Amniotic epithelial cell (primary cell): ENCODE measurements at places on chromosomes 16 and 17.

- DNase-seq, result no peak
Measured at GRCh38 chr16:74950511-74950910, 34.4 kb downstream of the WDR59 start.

DNA sequence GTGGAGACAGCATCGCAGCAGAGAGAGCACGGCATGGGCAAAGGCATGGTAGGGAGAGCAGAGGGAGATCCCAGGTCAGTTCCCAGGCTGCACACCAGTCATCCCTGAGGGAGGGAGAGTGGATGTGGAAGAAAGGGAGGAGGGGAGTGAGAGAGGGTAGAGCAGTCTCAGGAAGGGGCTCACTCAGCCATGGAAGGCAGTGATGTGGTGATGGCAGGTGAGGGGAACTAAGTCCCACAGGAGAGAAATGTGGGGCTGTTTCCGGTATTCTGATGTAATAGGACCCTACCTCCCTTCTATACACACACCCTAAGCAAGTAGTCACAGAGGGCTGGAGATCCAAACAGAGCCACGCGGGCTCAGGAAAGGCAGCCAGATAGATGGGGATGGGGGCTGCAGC, 500.3 kb upstream of the CDH11 start:
- no peak for DNase-seq

DNA sequence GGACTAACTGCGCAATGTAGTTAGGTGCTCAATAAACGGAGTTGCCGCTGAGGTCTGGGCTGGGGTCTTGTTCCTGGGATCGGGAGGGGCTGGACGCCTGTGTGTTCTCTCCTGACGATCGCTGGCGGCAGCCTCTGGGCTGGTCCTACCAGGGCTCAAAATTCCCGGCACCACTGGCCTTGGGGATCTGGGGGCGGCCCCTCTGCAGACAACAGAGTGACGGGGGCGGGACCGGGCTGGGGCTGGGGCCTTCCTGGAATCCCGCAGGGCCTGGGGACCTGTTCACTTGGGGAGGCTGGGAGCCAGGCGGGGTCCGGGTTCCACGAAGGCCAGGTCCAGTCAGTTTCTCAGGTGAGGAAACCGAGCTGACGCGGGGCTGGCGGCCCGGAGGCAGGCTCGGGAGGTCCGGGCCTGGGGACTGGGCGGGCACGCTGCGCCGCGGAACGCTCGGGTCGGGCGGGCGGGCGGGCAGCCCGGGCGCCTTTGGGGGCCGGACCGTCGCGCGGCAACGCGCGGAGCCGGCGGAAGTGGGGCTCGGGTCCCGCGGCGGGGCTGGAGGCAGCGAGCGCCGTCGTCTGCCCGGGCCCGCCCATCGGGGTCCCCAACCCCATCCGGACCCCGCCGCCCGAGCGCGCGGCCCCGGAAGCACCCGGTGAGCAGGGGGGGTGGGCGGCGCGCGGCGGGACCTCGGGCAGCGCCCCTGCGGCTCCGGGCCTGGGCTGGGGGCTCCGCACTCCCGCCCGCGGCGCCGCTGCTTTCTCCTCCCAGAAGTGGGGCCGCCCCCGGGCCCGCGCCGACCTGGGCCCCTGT, at the start of gene PIGQ:
TSS of gene PIGQ (plus strand) at position 524 of the 810 bp plus-strand sequence. CDS start 4,107 bp downstream, outside the sequence.
- DNase-seq, result peak; percentile 43

DNA sequence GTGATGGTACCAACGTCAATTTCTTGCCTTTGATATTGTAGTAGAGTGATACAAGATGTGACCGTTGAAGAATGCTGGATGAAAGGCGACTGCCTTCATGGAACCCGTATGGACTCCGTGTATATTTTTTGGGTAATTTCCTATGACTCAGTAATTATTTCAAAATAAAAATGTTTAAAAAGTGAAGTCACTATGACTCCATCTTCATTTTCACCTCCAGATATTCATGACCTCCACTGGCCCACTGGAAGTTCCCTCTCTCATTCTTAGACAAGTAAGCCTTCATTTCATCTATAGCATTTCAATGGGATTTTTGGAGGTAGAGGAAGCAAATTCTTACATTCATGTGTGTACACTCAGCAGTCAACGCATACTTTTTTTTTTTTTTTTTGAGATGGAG, 111.8 kb upstream of the NUDT7 start:
- no peak for DNase-seq

DNA sequence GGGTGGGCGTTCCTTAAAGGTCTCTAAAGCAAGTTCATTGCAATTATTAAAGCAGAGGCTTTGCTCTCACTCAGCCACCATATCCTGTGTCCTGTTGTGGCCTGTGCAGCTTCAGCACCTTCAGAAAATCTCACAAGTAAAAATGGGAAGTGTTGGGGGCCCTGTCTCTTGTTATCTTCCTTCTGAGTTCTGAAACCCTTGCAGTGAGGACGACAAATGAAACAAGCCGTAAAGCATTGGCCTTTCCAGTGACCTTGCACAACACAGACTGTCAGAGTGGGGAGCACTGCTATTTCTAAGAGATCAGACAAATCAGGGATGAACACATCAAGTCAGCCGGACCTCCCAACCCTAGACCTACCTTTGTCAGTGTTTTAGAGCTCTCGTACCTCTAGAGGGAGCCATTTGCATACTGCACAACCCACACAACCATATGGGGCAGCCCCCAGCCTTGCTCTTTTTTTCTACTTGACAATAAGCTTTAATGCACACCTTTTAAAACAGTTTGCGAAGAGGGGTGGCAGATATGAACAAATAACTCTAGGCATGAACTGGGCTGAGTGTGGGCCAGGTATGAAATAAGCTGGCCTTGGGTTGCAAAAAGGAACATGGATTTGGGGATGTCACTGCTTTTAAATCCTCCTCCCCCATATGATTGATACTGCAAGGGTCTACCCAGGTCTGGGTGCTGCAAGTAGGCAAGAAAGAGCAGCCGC, 89.8 kb downstream of the KATNIP start:
- peak; percentile 51 for DNase-seq

- DNase-seq, result peak; percentile 97
Measured at GRCh38 chr17:45147581-45148182, 593 bp upstream of the HEXIM1 start.

DNA sequence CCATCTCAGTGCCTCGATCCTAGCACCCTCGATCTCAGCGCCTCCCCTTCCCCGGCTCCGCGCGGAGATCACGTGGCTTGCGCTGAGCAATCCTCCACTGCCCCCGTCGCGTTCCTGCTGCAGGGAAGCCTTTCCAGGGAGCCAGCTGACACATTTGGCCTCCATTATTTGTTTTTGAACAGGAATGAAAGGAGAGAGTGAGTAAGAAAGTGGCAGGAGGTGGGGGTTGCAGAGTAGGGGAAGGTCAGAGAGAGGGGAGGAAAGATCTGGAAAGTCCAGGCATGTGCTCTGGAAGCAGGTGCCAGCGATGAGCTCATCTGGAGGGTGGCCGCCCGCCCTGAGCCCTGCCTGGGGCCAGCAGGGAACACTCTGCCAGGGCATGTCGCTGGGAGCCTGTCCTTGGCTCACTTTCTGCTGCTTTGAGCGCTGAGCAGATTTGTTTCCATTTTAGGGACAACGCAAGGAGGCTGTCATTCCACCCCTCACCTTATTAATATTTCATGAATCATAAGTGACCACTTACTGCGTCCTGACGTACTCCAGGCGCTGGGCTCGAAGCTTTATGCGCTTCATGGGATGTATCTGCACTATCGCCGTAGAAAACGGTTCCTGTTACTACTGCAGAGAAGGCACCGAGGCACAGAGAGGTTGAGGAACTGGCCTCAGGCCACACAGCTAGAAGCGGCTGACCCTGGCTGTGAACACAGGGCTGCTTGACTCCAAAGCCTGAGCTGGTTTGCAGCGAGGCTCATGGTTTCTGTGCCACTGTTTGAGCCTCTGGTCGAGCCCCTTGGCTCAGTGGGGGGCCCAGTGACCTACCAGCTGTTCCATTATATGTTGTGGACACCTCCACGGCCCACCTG, 283.1 kb downstream of the SEC14L1 start:
- DNase-seq, result peak; percentile 94

DNA sequence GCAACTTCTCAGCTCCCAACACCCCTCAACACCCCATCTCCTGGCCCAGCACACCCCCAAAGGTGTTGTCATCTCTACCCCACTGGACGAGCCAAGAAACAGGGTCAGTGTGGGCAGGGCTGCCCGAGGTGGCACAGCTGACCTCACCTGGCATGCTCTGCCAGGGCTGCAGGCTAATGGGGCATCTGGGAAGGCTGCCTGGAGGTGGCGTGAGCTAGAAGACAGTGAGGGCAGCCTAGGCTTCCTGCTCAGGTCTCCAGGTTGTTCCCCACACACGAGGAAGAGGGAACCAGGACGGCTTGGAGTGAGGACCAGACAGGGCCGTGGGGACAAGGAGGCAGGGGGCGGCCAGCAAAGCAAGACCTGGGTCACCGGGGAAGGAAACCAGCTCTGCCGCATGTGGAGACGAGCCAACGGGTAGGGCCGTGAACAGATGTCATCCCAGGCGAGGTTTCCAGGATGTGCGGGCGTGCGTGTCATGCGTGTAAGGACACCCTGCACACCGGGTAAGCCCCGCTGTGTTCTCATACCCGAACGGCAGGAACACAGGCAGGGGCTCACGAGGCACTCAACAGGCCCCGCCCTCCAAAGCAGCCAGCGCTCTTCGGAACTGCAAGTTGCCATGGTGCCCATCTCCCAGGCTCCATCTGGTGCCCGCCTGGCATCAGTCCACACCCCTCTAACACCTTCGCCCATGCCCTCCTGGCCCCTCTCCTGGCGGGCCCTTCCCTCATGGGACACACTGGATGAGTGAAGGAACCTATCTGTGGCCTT, 29.6 kb upstream of the PVALEF start:
- DNase-seq, result no peak

DNA sequence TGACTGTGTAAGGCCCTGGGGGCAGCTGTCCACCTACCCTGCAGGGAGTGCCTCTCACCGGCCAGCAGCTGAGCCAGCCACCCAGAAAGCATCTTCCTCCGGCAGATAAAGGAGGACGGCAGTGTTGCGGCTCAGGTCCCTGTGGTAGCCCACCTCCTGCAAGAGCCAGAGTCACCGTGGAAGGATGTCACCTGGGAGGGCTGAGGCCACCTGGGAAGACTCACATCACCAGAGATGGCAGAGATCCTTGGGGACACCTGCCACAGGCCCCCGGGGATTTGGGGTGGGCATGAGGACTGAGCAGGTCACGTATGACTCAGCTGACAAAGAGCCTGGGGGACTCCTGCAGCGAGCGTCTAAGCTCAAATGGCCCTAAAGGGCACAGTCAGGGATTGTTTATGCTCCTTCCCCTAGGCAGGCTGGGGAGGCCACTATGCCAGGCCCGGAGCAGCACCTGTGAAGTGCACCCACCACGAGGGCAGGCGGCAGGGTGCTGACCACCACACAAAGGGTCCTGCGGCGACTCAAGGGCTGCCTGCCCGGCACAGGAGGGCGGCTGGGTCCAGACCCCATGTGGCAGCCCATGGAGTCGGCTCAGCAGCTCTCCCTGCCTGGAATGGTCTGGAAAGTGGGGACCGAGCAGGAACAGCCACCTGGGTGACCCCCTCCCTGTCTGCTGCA, 44.1 kb downstream of the TNFRSF13B start:
- no peak for DNase-seq

GRCh38 chr17:35793257-35793656, 2.2 kb downstream of the MMP28 start:
- DNase-seq, result no peak

DNA sequence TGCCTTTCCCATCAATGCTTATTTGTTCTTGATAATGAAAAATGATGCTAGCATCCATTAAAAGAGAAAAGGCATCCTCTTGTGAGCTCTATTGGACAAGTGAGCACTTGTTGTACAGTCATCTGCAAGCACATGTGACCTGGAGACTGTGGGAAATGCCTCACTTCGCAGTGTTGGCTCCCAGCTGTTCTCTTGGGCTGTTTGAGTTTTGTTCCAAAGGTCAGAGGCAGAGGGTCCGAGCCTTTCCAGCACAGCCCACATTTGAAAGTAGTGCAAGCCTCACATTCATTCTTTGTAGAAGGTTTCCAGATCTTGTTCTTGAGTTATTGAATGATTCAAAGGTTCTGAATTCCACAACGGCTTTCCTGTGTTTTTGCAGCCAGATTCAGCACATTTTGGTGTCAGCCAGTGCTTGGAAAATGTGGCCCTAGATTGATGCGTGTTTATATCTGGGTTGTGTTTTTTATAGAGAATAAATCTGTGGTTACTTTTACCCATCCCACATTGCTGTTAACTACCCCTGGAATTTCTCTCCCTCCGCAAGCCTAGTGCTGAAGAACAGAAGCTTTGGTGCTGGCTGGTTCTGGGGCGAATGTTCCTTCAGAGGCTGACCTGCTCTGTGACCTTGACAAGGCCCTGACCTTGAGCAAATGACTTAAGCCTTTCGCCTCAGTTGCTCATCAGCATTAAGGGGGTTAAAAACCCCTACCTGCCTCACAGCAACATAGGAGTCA, 49.8 kb downstream of the CDH1 start:
- DNase-seq, result peak; percentile 100

DNA sequence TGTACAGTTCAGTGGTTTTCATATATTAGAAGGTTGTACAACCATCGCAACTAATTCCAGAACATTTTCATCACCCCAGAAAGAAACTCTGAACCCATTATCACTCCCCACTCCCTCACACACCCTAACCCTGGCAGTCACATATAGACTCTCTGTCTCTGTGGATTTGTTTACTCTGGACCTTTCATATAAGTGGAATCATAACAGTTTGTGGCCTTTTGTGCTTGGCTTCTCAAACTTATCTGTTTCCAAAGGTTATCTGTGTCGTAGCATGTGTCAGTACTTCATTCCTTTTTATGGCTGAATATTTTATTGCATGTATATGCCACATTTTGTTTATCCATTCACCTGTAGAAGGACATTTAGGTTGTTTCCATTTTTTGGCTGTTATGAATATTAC, 12.4 kb downstream of the TENT4B start:
- no peak for DNase-seq

- DNase-seq, result no peak
Measured at GRCh38 chr17:17628388-17629008, 37.0 kb upstream of the PEMT start.

GRCh38 chr17:79799538-79800324, 2.9 kb upstream of the CBX8 start:
- DNase-seq, result no peak

GRCh38 chr16:4702466-4702808, 9.1 kb downstream of the NUDT16L1 start:
- no peak for DNase-seq

DNA sequence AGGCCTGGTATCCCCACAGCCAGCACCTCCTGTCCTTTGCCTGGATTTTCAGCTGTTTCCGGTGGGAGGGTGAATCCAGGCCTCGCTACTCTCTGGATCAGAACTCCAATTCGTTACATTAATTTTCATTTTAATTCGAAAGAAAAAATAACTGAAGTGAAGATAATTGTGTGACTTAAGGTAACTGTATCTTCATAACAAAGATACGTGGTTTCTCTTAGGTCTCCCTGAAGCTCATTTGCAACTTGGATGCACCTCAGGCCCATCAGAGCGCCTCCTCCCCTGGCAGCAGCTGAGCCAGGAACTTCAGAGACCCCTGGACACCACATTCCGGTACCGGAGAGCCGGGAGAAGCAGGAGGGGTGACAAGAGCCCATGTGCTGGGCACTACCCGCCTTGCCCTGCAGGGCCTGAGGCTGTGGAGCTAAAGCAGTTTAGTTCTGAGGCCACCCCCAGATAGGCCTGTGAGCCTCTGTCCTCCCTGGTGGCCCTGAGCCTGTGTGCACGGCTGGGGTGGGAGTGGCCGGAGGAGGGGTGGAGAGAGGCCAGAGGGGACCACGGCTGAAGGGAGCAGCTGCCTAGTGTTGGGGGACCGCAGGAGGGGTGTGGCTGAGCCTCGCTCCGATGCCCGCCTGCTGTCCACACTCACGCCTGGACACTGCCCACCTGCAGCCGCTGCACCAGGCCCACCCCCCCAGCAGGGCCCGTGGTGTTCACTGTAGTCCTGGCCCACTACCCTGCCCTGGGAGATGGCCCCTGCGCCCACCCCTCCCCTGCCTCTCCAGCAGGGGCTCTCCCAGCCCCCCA, 11.4 kb upstream of the DUS1L start:
- DNase-seq, result no peak

- DNase-seq, result peak; percentile 24
Measured at GRCh38 chr17:70613681-70614080, 444.3 kb downstream of the KCNJ2 start.
